Natural killer cell (primary cell): ENCODE measurements at places on chromosomes 2 and 18. TPM values are rescaled to one million over a fixed set of nuclear protein-coding genes. Genes with fewer than 3 reads are reported as not detected.

Gene ERCC3
- total RNA-seq: 61.7 TPM

Gene PCARE
- total RNA-seq: not detected

Gene NCOA1
- 149 TPM for total RNA-seq

Gene CDKL4
- not detected for total RNA-seq
